T-helper 17 cell (primary cell): ENCODE measurements at places on chromosomes 6 and 20.

DNA sequence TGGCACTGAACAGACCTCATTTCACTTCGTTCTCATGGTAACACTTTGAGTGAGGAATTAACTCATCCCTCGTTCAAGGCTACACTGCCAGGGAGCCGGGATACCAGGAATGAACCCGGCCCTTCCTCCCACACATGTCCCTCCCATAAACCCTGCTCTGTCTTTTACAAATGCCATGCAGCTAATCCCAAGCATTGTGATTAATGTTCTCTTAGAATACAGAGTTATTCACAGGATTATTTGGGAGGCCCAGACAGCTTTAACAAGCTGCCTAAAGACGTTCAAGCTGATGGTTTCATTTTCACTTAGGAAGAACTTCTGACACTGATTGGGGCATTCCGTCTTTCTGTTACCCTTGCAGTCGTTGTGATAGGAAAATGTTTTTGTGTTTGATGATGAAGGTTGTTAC lies 42.5 kb upstream of the CD83 start:
- no peak for DNase-seq

DNA sequence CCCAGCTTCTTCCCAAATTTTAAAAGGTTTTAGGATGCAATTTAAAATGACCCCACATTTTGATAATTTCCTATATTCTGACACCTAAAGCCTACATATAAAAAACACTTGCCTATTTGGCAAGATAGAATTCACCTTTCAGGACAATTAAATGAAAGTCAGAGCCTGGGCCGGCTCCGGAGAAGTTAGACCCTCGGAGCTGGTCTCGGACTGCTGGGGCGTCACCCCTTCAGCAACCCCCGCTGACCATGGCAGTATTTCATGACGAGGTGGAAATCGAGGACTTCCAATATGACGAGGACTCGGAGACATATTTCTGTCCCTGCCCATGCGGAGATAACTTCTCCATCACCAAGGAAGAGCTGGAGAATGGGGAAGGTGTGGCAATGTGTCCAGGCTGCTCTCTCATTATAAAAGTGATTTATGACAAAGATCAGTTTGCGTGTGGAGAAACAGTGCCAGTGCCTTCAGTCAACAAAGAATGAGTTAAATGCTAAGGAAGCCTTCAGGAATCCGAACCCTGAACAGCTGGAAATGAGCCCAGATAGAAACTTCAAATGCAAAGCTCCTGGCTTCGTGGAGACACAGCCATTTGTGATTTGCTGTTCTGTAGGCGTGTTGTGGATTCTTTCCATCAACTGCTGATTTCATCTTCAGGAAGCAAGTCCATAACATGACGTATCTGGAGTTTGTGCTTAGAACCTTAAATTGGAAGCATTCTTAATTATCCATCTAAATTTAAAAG lies 16.0 kb downstream of the TCFL5 start:
- DNase-seq = no peak

DNA sequence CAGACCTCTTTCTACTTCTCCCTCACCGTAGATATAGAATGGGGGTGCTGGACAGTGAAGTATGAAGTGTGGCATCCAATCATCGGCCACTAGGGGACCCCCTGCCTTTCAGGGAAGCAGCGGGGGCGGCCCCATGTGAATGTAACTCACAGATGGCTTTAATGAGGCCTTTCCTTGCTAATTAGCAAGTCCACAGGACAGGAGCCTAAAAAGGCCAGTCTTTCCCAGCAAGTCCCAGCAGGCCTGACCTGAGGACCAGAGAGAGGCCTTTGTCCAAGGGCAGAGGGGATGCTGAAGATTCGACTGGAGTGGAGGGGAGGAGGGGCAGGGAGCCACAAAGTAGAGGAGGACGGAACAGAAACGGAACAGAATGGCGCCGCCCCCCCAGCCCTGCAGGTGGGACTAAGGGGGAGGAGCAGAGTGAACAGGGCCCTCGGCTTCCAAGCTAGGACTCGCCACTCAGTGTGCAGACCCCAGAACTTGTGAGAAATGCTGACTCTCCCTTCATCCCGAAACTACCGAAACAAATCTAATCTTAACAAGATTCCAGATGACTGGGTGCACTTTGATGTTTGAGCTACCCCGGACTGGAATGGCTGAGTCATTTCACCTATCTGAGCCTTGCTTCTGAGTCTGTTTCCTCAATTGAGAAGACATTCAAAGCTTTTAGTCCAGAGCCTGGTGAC lies 5.8 kb downstream of the C6orf132 start:
- DNase-seq = no peak

GRCh38 chr6:11595903-11596302 lies 58.4 kb downstream of the TMEM170B start:
- no peak for DNase-seq

DNA sequence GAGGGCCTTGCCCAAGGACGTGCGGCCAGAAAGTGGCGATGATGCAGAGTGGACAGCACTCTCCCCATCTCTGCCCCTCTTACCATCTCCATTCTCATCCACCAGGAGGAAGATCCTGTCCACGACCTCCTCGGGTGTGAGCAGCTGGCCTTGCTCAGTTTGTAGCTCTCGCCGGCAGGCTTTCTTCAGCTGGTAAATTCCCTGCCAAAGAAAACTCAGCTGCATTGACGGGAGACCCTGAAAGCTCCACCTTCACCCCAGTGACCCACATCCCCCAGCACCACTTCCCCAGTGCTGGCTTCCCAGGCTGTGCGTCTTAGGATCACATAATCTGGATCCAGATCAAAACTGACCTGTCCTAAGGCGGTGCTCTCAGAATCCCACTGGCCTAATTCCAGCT lies 9.2 kb downstream of the GUCA1B start:
- DNase-seq = no peak

DNA sequence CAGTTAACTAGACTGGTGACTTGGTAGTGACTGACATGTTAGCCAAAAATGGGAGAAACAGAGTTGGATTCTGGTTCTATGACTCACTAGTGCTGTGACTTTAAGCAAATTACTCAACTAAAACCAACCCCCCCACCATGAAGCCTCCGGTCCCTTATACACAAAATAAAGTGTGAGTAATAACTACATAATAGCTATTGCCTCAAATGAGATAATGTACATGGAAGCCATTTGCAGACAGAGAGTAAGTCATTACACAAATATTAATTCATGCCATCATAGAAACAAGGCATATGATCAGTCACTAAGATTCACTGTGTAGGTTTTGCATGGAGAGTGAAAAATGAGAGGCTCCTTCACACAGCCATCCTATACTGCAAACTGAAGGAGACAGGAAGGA lies 111.9 kb downstream of the HIVEP2 start:
- no peak for DNase-seq

DNA sequence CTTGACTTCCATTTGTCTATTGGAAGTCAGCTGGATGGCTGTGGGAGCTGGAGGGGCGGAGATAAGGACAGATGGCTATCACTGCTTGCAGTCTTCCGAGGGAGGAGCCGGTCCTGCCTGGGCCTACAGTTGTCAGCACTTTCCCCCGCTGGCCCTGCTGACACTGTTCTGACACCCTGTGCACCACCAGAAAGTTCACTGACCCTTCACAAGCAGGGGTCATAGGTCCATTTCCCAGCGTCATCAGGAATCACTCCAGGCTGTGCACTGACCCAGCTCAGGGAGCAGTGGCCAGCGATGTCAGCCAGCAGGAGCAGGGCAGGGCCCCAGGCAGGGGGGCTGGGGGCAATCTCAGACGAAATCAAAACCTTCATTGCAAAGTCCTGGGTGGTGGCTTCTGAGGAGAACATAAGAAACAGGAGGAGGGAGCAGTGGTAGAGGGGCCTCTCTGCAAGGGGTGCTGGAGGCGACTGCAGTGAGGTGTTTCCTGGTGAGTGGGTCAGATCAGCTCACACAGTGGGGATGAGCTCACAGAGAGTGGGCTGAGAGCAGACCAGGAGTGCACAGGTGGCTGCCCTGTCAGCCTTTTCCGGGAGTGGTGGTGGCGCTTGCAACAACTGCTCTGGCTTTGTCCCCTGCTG lies 26.5 kb upstream of the PLEKHG1 start:
- DNase-seq = no peak

- no peak for DNase-seq
These were observed 106.5 kb downstream of the ATP9A start for GRCh38 chr20:51661609-51662178.

GRCh38 chr6:155346957-155347356 lies 32.7 kb upstream of the TFB1M start:
- no peak for DNase-seq

- DNase-seq = no peak
These were observed 51.5 kb downstream of the SLC23A2 start for GRCh38 chr20:4949833-4950178.

GRCh38 chr6:65908065-65908464 lies 201.0 kb upstream of the EYS start:
- no peak for DNase-seq

DNA sequence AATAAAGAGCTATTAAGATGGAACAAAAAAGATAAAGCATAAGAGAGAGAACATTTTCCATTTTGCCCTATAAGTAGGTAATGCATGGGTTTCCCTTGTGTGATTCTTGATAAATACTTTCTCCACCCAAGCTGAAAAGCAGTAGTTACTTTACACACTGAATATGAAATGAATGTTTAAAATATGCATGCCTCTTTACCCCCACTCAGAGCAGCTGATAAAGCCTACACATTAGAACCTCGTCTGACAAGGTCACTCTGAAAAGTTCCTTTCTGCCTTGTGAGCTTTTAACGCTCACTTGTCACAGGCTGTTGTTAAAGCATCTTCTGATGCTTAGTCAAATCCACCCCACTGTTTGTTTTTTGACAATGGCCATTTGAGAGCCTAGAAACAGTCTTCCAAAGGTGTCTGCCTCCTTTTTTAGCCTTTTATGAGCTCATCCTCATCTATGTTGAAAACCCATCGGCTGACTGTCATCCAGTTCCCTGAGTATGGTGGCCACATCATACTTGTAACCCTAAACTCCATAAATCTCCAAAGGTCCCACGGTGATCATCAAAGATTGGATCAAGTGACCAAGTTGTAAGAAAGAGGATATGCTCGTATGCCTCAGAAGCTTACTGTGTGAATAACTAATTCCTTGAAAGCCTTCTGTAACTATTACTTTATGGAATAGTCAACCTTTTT lies 102.8 kb downstream of the ATXN1 start:
- no peak for DNase-seq

DNA sequence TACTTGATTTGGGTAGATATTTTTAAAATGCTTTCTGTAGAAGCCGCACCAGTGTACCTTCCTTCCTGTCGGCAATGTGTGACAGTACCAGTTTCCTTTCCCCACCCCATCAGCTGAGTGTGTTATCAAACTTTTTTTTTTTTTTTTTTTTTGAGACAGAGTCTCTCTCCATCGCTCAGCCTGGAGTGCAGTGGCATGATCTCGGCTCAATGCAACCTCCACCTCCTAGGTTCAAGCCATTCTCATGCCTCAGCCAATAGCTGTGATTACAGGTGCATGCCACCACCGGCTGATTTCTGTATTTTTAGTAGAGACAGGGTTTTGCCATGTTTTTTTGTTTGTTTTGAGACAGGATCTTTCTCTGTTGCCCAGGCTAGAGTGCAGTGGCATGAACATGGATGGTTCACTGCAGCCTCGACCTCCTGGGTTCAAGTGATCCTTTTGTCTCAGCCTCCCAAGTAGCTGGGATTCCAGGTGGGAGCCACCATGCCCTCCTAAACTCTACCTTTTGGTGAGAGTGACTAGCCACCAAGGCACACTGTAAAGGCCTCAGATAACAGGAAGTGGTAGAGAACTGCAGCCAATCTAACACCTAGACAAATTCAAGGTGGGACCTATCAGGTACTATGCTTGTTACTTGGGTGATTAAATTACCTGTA lies 26.5 kb upstream of the ZBTB22 start:
- peak; percentile 35 for DNase-seq

GRCh38 chr6:33927616-33928015 lies 123.8 kb upstream of the MLN start:
- no peak for DNase-seq

GRCh38 chr6:103142902-103143301 lies 1716.8 kb downstream of the HACE1 start:
- no peak for DNase-seq

GRCh38 chr20:51800872-51801121 lies 1.5 kb downstream of the SALL4 start:
- no peak for DNase-seq

DNA sequence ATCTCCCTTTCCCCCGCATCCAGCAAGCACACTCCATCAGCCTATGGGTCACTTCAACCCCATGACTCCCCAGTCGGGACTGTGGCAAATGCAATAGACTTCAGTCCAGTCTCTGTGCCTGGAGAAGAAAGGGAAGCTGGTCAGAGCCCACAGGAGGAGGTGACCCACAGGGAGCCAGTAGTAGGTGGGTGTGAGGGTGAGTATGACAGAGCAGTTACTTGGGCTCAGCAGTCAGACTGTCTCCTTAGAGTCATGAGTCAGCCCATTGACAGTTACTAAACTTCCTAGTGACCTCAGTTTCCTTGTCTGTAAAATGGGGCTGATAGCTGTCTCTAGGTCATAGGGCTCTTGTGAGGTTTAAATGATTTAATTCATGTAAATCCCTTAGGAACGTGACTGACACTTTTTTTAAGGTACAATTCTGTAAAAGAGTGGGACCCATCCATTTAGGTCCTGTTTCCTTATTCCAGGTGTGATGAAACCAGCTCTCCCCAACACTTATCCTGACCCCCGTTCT lies 33.9 kb upstream of the HLA-C start:
- DNase-seq = no peak

DNA sequence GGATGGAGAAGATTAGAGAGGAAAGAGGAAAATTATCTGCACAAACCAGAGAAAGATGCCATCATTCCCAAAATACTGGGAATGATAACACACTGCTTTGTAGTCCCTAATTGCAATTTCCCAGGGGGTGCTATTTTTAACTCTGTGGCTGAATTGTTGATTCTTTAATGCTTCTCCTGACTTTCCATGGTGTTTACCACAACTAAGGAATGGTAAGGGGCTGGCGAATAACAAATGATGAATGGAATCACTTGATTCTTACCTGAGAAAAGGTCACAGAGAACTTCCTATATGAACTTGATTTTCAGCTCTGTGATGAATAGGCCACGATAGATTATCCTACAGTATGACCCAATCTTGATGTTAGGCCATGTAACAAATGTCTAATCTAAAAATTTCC lies 22.0 kb upstream of the IGF2R start:
- DNase-seq = no peak

DNA sequence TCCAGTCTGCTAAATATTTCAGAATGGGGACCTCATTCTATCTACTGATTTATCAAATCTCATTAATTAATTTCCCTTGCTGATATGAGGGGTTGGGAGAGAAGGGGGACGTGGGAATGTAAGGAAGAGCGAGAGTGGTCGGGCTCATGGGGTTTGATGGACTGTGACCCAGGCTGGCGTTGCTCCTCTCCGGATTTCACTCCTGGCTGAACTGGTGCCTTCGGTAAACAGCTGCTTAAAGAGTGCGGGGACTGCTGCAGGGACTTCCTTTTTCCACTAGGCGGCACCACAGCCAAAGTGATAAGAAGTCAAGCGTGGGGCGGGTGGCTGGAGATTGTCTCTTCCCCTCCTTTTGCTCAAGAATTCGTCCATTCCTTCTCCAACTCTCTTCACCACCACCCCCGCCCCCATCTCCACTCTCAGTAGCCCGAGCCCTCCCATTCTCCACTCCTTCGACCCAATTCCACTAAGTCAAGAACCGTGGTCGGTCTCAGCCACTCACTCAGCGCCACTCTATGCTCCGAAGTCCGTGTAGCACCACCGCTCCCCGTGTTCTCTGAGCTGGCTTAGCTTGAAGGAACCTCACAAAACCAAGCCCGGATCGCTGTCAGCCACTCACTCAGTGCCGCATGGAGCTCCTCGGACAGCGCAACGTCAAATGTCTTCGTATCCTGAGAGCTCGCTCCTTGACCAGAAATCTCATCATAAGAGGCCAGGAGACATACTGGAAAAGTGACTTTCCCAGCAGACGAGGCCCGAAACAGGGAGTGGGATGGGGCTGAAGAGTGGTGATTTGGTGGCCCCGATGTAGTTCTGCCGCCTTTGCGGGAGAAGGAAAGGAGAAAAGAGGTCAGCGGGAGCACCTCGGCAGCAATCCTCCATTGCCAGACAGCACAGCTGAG lies 9.7 kb downstream of the TRIM31 start:
- DNase-seq = peak; percentile 60
